ENCODE measurements at places on chromosomes 13 and 19. TPM values are rescaled to one million over a fixed set of nuclear protein-coding genes. Genes with fewer than 3 reads are reported as not detected.

LILRB2 gene
- not detected for total RNA-seq

MTUS2 gene
- 4.1 TPM for total RNA-seq

ZNF85 gene
- total RNA-seq = 12.3 TPM

SYNGR4 gene
- total RNA-seq = not detected

CBARP gene
- total RNA-seq = 10.8 TPM

CGB1 gene
- total RNA-seq = not detected

SLC6A16 gene
- 3.5 TPM for total RNA-seq

ELSPBP1 gene
- not detected for total RNA-seq

DPF1 gene
- total RNA-seq = 0.93 TPM

FUT2 gene
- 13.3 TPM for total RNA-seq

CAMSAP3 gene
- 28.6 TPM for total RNA-seq

OR7C1 gene
- total RNA-seq = not detected

C19orf38 gene
- 0.45 TPM for total RNA-seq

NTN5 gene
- 0.86 TPM for total RNA-seq

CEACAM7 gene
- 8.0 TPM for total RNA-seq

C13orf46 gene
- total RNA-seq = 0.29 TPM

TMPRSS9 gene
- 0.41 TPM for total RNA-seq

PCID2 gene
- total RNA-seq = 46.3 TPM

ZNF546 gene
- total RNA-seq = 5.5 TPM

ZNF541 gene
- not detected for total RNA-seq

NCCRP1 gene
- total RNA-seq = 22.6 TPM

PNMA8A gene
- 21.9 TPM for total RNA-seq

USHBP1 gene
- 0.29 TPM for total RNA-seq

MIPEP gene
- total RNA-seq = 41.8 TPM

ANGPTL8 gene
- total RNA-seq = not detected

TNNI3 gene
- total RNA-seq = 2.1 TPM

ZNF491 gene
- 8.8 TPM for total RNA-seq

GSX1 gene
- total RNA-seq = not detected

SCEL gene
- total RNA-seq = 102 TPM

CPB2 gene
- 0.19 TPM for total RNA-seq

UBE2L5 gene
- total RNA-seq = not detected

SIX5 gene
- total RNA-seq = 38.0 TPM

RASGRP4 gene
- not detected for total RNA-seq

IGFL2 gene
- total RNA-seq = 441 TPM

GDF15 gene
- total RNA-seq = 106 TPM

PEAK3 gene
- total RNA-seq = not detected

KIR2DL3 gene
- not detected for total RNA-seq

CGB2 gene
- total RNA-seq = not detected

APC2 gene
- 9.2 TPM for total RNA-seq

NACC1 gene
- 66.8 TPM for total RNA-seq

SCGB2B2 gene
- 0.60 TPM for total RNA-seq

ZNF256 gene
- 10.4 TPM for total RNA-seq

NCLN gene
- total RNA-seq = 65.8 TPM

RAB3A gene
- 6.7 TPM for total RNA-seq

ATCAY gene
- 3.3 TPM for total RNA-seq

ZNF135 gene
- 13.1 TPM for total RNA-seq

MBD3L5 gene
- total RNA-seq = not detected

EBPL gene
- 32.2 TPM for total RNA-seq
